A549 treated with CpdA at 1 μM for 4 hours (cell line): ENCODE measurements at places on chromosomes 1 and 21. TPM values are rescaled to one million over a fixed set of nuclear protein-coding genes. Genes with fewer than 3 reads are reported as not detected.

CBS gene
- 10.8 to 11.9 TPM (median 11.7 TPM) in 5 replicates for total RNA-seq

KIF17 gene
- total RNA-seq = 0.90 to 1.7 TPM (median 1.2 TPM) in 5 replicates

MAN1C1 gene
- 0.18 to 0.35 TPM (median 0.19 TPM) in 5 replicates for total RNA-seq

KRTAP8-1 gene
- total RNA-seq = not detected in 5 replicates

CALML6 gene
- total RNA-seq = 0.09 to 0.40 TPM (median 0.29 TPM) in 4 of 5 replicates, not detected in the other

AMY1A gene
- not detected in 5 replicates for total RNA-seq

PLA2G2C gene
- not detected in 5 replicates for total RNA-seq

TRIM46 gene
- 1.2 to 1.6 TPM (median 1.5 TPM) in 5 replicates for total RNA-seq

SYT14 gene
- 0.03 to 0.11 TPM (median 0.06 TPM) in 5 replicates for total RNA-seq

RHOU gene
- 4.3 to 7.2 TPM (median 7.0 TPM) in 5 replicates for total RNA-seq

CELA2B gene
- total RNA-seq = not detected in 5 replicates

DNM3 gene
- total RNA-seq = 0.51 to 0.87 TPM (median 0.67 TPM) in 5 replicates

GABRD gene
- 0.49 to 0.73 TPM (median 0.56 TPM) in 4 of 5 replicates, not detected in the other for total RNA-seq

OR10Z1 gene
- not detected in 5 replicates for total RNA-seq

UQCRHL gene
- 6.7 to 9.8 TPM (median 7.3 TPM) in 5 replicates for total RNA-seq

MSH4 gene
- 0.01 TPM in 1 of 5 replicates, not detected in the others for total RNA-seq

RGS18 gene
- total RNA-seq = not detected in 5 replicates

CFAP107 gene
- not detected in 5 replicates for total RNA-seq

CCDC24 gene
- total RNA-seq = 3.8 to 7.2 TPM (median 6.7 TPM) in 5 replicates

LYSMD1 gene
- 5.5 to 9.9 TPM (median 5.7 TPM) in 5 replicates for total RNA-seq

GJA8 gene
- total RNA-seq = not detected in 5 replicates

SPRR3 gene
- 0.22 TPM in 1 of 5 replicates, not detected in the others for total RNA-seq

CFHR5 gene
- total RNA-seq = not detected in 5 replicates

FALEC gene
- total RNA-seq = 0.18 to 0.39 TPM in 2 of 5 replicates, not detected in the others

IGSF3 gene
- 17.9 to 23.4 TPM (median 21.2 TPM) in 5 replicates for total RNA-seq

FAM229A gene
- total RNA-seq = 2.9 to 5.4 TPM (median 3.8 TPM) in 5 replicates

COPA gene
- 74.5 to 111 TPM (median 81.8 TPM) in 5 replicates for total RNA-seq

CD1C gene
- not detected in 5 replicates for total RNA-seq

CYP4B1 gene
- not detected in 5 replicates for total RNA-seq

RIPPLY3 gene
- total RNA-seq = 0.56 to 0.73 TPM (median 0.66 TPM) in 5 replicates

GRIK3 gene
- not detected in 5 replicates for total RNA-seq

KLF17 gene
- 0.27 to 0.43 TPM (median 0.42 TPM) in 5 replicates for total RNA-seq

SPRR4 gene
- total RNA-seq = not detected in 5 replicates

IQGAP3 gene
- 13.6 to 17.9 TPM (median 15.8 TPM) in 5 replicates for total RNA-seq

ATP1A4 gene
- total RNA-seq = not detected in 5 replicates
